GM23338 (cell line): ENCODE measurements at places on chromosomes 5 and 9.

GRCh38 chr9:2568689-2569088 is 52.9 kb upstream of the VLDLR start:
- DNase-seq = no peak

DNA sequence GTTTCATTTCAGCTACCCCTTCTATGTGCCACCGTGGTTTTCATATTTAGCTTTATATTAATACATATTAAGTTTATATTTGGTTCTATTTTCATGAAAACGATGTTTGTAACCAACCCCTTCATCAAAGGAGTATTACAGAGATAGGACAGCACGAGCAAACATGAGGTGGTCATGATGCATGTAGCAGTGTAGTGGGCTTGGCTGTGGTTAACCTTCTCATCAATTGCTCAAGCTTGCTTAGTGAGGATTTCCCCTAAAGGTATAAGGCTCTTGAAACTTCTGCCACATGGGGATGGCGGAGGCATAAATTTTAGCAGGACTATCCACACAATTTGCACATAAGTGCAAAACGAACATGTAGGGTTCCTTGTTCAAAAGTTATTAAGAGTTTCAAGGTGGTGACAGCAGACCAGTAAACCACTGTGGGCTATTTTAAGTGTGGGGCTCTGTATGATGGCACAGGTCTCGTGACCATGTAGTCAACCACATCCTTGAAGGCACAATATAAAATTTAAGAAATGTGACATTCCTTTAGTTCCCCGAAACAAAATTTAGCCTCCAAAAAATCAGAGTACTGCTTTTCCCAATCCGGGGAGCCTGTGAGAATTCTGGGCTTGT is 24.8 kb downstream of the TMEM174 start:
- no peak for DNase-seq

- no peak for DNase-seq
Measured at GRCh38 chr9:136310273-136311030, 6.6 kb upstream of the CCDC187 start.

- no peak for DNase-seq
Measured at GRCh38 chr5:142692321-142692894, 6.5 kb upstream of the FGF1 start.

- no peak for DNase-seq
Measured at GRCh38 chr5:126975796-126976195, 54.6 kb downstream of the MARCHF3 start.

DNA sequence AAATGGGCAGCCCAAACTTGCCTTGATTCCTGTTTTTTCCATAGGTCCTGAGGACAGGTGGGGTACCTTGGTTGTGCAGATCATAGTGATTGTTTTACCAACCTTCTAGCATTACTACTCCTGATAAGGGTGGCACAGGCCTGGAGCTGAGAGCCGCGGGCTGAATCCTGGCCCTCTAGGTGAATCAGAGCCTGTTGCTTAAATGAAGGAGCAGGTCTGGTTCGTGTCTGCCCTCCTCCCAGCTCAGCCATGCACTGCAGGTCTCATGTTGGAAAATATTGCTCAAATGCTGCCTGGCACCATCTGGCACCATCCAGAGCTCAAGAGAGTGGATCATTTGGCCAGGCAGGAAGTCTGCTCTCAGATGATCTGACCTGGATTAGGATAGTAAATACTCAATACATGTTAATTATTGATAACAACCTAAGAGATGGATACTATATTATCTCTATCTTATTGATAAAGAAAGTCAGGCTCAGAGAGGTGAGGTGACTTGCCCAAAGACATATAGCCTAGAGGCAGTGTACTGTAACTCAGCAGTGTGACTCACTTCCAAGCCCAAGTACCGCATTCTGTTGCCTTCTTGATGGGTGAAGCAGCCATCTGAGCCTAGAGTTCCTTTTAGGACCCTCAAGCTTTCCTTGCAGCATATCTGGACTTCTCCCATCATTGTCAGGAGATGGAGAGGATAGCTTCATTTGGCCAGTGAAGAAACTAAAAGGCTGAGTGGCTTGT is 104.3 kb upstream of the PITX1 start:
- no peak for DNase-seq

GRCh38 chr9:22976454-22976853 is 529.8 kb downstream of the DMRTA1 start:
- no peak for DNase-seq

GRCh38 chr5:168254013-168254693 is 37.3 kb upstream of the WWC1 start:
- no peak for DNase-seq

DNA sequence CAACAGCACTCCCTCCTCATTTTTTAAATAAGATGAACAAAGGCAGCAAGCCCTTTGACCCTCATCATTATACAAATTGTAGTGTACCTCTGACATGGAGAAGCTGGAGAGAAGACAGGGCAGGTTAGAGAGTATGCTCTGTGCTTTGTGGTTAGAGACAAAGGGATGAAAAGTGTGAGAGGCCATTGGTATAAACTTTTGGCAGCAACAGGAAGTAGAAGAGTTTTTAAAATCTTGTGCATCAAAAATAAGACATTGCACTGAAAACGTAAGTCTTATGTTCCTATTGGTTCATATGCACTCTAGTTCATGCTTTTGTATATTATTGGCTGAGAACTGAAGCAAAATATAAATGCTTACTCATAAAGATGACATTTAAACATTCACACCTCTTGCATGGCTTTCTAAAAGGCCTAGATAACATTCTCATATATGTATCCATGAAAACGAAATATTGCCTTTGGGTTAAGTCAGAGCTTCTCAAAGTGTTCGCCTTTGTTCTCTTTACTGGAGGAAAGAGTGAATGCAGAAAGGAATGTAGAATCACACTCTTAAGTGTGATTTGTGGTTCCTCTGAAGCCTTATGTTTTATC is 158.0 kb downstream of the PALM2AKAP2 start:
- no peak for DNase-seq

DNA sequence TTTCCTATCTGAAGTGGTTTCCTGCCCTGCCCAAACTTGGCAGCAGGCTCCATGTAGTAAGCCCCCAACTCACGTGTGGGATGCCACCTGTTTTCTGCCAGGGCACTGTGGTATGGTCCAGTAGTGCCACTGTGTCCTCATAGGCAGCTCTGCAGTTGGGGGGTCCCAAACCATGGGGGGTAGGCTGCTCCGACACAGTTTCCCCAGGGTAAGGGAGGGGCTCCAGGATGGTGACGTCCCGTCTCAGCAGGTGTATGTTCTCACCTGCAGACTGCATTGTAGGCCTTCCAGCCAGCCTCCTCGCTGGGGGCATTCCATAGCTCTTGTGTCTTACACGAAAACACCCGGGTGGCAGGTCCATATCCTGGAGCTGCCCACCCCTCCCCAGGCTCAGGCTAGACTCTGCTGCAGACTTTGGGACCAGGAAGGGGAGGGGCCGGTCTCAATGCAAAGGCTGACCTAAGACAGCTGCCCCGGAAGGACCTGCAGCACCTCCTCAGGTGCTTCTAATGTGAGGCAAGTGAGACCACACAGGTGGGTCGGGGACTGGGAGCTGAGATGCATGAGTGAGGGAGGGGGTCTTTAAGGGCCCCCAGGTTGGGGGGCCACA is 330.5 kb upstream of the IRX4 start:
- DNase-seq = no peak

DNA sequence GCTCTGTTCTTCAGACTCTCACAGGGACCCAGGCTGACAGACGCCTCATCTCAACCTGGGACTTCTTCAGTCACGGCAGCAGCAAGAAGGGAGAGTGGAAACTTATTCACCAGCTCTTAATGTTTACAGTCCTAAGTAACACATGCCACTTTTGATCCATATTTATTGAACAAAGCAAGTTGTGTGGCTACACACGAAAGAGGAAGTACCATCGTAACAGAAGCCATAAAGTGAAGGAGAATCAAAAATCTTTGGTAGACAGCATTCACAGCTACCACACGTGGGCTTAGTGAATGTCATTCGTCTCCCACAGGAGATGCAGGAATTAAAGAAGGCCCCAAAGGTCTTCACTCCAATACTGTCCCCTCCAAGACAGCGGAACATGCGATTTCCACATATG is 582.6 kb downstream of the CETN3 start:
- DNase-seq = no peak

DNA sequence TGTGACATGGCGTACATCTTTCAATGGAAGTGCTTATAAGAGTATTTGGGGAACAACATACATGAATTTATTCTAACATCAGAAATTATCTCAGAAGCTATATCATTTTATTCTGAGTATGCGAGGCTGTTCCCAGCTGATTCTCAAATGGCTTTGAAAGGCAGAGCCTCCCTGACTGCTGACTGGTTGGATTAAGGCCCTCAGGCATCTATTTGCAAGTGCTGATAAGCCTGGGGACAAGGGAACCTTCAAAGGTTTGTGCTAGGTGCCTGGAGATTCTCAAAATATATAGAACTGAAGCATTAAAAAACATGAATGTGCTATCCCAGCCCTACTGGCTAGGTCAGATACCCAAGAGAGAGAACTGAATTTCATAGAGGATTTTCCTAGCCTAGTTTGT is 235.1 kb downstream of the LURAP1L start:
- DNase-seq = no peak
